Daoy (cell line): ENCODE measurements at places on chromosomes 5 and 9.
A peak's percentile ranks its signal among the peaks of the same experiment; 100 is the strongest.

- peak; percentile 70 for DNase-seq
These were observed at the start of gene HSDL2 for GRCh38 chr9:112380102-112380824. HSDL2 (plus strand) TSS chr9:112380108; CDS start chr9:112380164, 56 bp downstream.

DNA sequence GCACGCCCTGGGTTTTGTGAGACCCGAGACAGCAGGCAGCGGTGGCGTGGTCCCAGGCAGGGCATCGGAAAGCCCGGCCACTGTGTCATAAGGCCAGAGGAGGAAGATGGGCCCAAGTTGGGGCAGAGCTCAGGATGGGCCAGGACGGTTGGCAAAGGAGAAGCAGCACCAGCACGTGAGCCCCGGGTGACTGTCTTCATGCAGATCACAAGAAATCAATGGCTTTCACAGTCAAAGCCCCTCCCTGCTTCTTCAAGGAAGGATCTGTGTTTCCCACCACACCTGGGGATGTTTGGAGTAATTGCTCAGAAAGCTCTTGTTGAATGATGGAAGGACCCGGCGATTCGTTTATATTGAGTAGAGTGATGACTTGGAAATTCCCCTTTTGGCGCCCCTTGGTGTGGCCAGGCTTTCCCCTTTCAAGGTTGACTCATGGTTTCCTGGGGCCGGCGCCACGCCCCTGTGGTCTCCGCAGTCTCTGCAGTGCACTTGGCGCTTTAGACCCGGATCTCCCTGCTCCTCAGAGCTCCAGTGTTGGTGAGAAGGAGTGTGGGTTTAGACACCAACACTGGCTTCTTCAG lies 52.1 kb downstream of the IL31RA start:
- peak; percentile 95 for DNase-seq

DNA sequence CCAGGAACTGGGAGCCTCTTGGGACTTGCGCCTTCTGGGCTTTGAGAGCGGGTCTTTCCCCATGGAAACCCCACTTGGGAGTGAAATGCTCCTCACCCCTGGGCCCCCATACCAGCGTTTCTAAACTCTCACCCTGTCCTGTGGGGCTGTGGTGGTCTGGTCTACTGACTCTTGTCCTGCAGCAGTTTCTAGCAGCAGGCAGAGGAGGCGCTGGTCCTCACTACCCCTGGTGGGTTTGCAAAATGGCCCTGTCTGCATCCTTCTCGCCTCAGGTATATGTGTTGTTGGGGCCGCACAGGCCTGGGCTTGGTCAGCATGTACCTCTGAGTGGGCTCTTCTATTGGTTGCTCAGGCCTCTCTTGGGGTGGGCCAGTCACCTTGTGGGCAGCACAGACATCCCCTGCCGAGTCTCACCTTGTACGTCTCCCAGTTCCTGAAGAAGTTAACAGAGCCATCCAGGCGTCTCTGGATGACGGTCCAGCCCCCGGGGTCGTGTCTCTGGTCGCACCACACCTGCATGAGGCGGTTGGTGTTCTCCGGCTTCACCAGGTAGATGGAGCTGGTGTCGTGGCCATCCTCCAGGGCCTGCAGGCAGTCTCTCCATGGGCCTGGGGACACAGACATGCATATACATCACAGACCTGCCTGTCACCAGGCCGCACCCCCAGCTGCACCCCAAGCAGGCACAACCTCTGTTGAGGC lies 29.0 kb downstream of the ANGPTL2 start:
- DNase-seq, result no peak

DNA sequence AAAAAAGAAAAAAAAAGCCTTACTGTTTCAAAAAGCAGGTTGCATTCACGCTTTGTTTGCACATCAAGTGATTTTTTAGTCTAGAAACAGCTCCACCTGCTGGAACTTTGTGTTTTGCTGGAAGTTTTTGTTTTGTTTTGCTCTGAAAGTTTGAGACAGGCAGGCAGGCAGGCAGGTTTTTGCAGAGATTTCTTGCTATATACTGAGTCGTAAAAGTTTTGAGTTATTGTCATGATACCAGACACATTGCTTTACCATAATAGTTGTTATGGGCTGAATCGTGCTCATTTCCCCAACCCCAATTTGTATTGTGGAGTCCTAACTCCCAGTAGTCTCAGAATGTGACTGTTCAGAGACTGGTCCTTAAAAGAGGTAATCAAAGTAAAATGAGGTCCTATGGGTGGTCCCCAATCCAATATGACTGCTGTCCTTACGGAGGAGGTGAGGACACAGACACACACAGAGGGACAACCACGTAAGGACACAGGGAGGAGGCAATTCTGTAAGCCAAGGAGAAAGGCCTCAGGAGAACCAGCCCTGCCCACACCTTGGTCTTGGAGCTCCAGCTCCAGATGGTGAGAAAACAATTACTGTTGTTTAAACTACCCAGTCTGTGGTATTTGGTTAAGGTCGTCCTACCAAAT lies 20.9 kb downstream of the OR2Y1 start:
- peak; percentile 27 for DNase-seq

DNA sequence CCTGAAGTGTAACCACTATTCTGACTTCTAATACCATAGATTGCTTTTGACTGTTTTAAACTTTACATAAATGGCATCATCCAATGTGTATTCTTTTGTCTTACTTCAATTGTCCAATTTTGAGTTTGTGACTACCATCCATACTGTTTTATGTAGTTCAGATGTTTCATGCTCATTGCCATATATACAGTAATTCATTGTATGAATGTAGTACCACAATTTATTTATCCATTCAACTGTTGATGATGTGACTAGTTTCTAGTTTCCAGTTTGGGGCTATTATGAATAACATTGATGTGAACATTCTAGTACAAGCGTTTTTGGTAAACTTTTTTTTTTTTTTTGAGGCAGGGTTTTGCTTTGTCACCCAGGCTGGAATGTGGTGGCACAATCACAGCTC lies 55.1 kb downstream of the HMGCS1 start:
- no peak for DNase-seq

DNA sequence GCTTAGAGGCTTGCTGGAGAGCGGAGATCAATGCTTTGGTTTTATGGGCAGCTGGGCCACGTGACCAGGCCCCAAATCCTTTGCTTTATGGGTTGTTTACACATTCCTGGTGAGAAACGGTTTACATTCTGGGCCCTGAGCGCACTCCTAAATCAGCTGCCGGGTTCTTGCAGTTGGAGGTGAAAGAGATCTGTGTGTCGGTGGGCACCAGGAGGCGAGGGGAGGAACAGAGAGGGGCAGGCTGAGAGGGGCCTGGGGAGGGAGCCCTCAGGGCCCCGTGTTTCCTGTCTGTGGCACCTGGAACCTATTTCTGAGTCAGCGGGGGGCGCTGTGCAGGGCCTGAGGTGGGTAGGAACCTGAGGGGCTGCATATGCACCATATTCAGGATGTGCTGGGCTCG lies 63.5 kb upstream of the HAND1 start:
- DNase-seq, result no peak

- DNase-seq, result peak; percentile 68
These were observed 72.7 kb downstream of the SEMA4D start for GRCh38 chr9:89425024-89425805.

GRCh38 chr5:6361101-6361500 lies 17.2 kb downstream of the MED10 start:
- no peak for DNase-seq

- no peak for DNase-seq
These were observed 187.1 kb downstream of the ARHGEF28 start for GRCh38 chr5:73812962-73813588.

DNA sequence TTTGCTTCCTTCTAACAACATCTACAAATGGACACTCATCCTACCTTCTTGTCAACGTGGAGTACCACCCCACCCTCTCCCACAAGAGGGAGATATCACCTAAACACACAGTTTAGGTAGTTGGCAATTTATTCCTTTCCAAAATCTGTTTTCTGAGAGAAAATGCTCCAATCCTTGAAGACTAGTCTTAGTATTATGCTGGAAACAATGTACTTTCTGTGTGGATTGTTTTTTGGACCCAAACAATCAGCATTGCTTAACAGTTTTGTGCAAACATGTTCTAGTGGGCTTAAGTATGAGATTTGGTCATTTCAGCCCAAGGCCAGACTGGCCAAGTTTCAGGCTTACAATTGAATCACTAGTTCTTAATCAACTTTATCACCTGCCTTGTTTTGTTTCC lies 359.1 kb downstream of the ARHGEF28 start:
- DNase-seq, result peak; percentile 48

DNA sequence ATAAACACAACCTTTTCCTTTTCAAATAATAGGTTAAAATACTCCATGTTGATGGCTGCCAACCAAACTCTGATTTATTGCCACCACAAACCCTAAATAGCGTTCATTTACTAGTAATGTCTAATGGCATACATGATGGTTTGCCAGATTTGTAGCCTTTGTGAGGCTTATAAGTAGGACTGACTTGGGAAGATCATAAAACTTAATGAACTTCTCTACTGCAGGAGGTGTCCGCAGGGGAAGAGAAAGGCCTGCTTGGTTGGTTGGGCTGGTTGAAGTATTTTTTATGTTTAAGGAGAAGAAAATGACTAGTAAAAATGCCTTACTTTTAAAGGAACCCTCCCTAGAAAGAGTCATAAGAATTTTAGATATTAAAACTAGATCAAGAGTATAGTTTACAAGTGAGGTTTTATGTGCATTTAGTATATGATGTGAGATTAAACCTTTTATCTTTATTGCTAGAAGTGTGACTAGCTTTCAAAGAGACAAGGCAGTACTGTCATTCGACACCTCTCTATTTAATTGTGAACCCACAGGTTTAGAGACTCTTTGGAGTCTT lies 5.0 kb downstream of the PBX3 start:
- DNase-seq, result no peak

GRCh38 chr9:34400275-34400674 lies 23.6 kb upstream of the MYORG start:
- no peak for DNase-seq

DNA sequence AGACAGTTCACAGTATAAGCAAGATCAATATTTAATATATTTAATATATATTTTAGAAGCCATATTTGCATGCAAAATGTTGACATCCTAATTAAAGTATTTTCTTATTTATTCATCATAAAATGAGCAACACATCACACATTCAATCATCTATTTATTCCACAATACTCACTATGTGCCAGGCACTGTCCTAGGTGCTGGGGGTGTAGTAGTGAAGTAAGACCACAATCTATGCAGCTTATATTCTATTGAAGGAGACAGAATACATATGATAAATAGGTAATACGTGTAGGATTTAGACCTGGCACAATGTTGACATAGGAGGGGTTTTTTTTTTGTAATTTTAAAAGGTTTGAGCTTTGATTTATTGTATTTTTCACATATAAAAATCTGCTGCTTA lies 63.1 kb downstream of the GRIN3A start:
- no peak for DNase-seq

- peak; percentile 57 for DNase-seq
These were observed 4.2 kb downstream of the ADAM19 start for GRCh38 chr5:157571357-157571827.

DNA sequence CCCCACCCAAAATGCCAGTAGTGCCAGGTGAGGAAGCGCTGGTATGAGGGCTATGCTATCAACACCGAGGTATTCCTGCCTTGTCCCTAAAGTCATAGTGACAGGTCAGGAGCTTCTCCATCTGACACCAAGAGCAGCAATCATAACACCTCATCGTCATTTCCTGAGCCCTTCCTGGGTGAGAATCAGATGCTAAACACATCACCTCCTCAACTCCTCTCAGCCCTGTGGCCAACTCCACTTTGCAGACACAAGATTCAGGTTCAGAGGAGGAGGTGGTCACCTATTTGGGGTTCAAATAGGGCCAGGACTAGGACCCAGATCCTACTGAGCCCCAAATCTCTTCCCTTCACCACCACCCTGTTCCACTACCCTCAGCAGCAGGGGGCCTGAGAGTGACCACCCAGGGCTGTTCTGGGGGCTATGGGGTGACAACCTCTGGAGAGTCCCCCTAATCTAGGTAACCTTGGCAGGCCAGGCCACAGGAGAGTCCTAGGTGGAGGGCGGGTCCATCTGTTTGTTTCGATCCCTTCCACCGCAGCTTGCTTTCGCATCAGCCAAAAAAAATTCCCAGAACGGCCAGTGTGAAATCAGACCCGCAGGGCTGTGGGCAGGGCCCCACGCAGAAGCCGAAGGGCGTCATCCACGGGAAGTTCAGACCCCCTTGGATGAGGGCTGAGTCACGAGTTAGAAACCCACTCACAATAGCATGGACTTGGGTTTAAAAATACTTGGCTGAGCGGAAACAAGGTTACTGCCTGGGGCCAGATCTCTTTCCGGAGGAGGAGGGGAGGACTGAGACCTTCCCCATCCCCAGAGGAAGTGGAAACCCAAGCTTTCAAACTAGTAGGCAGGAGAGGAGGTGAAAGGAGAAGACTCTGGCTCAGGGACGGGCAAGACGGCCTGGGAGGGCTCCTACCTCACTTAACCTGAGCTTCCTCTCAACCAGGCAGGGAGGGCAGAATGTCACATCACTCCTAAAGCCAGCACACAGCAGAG lies 8.7 kb downstream of the STK10 start:
- DNase-seq, result peak; percentile 64

DNA sequence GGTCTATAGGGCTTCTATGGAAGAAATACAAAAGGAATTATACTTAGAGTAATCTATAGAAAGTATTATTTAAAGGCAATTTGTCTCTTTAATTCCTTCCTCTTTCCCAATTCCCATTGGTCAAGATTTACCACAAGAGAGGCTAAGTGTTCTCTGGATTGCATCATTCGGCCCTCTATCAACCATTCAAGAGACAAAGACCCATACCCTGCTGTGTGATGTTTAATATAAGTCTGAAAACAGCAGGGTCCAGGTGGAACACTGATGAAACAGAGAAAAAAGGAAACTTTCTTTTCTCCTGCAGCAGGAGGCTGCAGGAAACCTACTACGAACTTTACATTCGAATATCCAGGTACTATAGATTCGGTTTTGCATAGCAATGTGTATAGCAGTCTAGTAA lies 323.4 kb downstream of the CHSY3 start:
- no peak for DNase-seq
